Pancreas (tissue), 10 donors: ENCODE measurements at places on chromosomes 16 and 17. TPM values are rescaled to one million over a fixed set of nuclear protein-coding genes. Genes with fewer than 3 reads are reported as not detected.

The ADAP2 gene
- total RNA-seq = 3.0 TPM

The ZFP3 gene
- total RNA-seq = 3.9 TPM

The CAVIN1 gene
- total RNA-seq = 11.5 TPM

The CORO7 gene
- total RNA-seq = 21.4 TPM
